ENCODE measurements at places on chromosomes 11 and 22. TPM values are rescaled to one million over a fixed set of nuclear protein-coding genes. Genes with fewer than 3 reads are reported as not detected.

- no peak for DNase-seq
Observed at GRCh38 chr11:31060880-31061279, 308.7 kb downstream of the DCDC1 start.

DNA sequence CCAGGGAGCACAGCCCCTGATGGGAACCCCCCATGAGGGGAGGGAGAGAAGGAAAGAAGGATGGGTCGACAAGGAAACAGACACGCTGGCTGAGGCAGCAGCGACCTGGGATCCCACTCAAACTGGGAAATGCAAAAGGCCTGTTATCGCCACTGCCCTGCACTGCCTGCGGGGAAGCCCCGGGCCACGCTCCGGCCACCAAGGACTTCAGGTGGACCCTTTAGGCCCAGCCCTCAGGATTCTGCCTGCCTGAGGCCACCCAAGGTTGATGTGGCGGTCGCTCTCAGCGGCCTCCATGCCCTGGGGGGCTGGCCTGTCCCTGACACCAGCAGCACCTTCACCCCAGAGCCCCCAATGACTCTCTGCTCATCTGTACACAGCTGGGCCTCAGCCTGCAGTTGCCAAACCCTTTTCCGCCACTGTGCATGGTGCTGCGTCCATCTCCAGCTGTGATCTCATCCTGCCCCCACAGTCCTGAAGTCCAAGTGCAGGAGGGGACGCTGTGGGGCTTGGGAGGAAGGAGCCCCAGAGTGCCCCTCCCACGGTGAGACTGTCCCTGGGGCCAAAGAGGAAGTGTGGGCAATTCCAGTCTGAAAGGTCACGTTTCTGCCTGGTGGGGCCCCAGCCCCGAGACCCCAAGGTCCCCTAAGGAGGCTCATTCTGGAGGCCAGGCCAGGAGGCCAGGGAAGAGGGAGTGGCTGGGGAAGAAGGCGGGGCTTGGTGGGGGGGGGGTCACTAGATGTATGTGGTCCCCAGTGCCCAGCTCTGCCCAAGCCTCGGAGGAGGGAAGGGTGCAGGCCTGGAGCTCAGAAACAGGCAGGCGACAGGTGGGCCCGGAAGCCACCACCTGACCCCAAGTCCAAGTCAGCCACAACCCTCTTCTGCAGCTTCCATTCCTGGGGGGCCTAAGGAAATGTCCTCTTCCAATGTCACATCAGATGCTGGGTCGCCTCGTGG lies 31.6 kb downstream of the OSBPL5 start:
- no peak for DNase-seq

DNA sequence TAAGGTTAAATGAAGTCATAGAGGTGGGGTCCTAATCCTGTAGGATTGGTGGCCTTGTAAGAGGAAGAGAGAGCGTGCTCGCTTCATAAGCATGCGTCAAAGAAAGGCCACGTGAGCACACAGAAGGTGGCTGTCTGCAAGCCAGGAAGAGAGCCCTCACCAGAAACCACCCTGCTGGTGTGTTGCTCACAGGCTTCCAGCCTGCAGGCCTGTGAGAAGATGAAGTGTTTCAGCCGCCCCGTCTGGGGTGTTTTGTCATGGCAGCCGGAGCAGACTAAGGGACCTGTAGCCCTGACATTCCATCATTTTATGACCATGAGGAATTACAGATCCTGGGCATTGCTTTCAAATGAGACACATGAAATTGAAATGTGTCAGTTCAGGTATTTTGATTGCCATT lies 32.4 kb downstream of the AP2A2 start:
- DNase-seq = no peak

DNA sequence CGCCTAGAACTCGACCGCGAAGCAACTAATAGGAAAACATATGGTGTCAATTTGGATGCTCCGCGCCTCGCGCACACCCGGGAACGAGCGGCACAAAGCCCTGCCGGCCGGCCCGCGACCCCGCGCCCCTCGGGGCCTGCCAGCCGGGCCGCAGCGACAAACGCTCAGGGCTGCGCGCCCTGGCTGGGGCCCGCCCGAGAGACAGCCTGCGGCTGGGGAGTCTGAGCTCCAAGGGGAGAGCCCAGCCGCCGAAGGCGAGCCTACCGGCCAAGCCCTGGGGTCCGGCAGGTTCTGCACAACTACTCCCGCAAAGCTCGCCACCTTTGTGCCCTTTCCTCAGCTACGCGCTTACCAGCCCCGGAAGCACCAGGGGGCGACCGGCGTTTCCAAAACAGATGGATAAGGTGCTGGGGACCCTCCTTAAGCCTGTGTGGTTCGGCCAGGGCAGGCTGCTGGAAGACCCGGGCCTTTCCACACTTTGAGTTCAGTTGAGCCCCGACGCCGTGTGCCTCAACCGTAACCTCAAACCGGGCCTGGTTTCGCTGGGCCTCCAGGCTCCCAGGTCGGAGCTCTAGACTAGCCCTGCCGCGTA lies 6.0 kb downstream of the PAX6 start:
- DNase-seq = no peak

GRCh38 chr22:41479671-41480396 lies 10.9 kb downstream of the ACO2 start:
- DNase-seq = no peak

DNA sequence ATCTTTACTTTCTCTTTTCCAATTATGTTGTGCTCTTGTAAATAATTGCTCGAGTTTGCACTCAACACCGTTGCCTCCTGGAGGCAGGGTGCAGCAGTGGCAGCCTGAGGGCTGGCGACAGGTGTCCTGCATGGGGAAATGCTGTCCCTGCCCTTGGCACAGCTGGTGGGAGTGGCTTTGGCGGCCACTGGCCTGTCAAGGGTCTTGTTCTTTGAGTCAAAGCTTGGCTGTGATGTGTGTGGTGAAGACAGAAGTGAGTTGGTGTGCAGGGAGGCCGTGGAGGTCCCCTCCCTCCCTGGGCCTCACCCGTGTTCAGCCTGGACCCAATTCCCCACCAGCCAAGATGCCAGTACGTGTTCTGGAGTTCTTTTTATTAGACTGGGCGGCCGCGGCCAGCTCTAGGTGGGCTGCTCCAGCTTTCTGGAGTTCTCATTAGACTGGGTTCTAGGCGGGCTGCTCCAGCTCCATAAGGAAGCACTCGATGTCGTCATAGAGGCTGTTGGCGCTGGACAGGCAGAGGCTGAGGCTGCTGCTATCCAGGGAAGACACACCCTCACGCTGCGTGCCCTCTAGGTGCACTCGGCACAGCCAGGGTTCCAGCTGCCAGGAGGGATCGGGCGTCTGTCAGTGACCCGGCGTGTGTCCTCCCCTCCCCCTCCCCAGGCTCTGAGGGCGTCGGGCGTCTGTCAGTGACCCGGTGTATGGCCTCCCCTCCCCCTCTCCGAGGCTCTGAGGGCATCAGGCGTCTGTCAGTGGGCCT lies 3.4 kb downstream of the IRF7 start:
- no peak for DNase-seq

DNA sequence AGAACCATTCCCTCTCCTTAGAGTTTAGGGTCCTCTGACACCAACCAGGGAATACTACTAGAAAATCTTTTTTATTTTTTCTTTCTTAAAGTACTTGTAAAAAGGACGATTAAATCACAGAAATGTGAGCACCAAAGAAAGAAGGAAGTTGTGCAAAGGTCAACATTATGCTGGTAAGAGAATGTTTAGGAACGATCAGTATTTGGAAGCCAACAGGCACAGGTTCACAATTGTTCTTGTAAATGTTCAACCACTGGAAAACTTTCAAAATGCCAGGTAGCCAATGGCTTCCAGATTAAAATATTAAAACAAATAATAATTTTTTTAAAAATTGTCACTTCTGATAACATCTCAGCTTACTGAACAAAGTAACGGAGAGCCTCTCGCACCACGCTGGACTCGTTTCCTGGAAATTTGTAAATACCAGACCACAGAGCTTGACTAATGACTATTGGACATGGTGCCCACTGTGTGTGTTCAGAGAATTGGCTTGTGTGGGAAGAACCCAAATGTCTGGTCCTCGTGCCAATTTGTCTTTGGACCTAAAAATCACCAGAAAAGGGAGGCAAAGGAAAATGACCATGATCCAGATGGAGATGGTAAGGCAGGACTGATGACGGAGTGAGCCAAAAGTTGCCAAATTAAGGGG lies 20.8 kb downstream of the COMMD9 start:
- no peak for DNase-seq

DNA sequence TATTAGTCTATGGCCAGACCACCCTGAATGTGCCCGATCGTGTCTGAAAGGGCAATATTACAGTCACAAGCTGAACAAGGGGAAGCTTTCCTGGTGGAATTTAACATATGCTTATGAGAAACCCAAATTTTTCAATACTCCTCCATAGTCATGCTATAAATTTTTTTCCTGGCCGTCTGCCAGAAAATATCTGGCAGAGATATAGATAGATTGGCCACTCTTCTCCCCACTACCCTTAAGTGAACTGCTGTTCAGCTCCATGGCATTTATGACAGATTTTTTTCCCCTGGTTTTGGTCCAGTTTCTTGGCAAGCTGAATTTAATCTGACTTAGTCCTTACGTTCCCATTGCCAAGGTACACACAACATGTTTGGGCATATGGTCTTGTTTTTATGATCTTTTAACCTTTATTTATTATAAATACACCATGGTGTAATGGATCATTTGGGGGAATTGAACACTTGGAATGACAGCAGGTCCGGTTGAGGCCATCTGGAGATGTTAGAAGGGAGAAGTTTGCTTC lies 328.5 kb downstream of the CNTN5 start:
- no peak for DNase-seq

DNA sequence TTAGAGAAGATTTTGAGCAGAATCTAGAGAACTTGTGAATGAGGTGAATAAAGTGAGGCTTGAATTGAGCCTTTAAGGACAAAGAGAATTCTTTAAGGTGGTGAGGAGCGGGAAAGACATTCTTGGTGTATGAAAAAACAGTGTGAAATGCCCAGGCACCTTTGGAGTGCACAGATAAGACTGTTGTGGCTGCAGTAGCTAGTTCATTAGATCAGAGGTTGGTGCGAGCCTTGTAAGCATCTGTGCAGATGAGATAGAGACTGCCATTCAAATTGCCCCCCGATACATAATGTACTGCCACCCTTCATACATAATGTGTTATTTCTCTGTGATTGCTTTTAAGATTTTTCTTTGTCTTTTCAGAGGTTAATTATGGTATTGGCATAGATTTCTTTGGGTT lies 31.3 kb downstream of the ATXN10 start:
- no peak for DNase-seq

- no peak for DNase-seq
Observed at GRCh38 chr11:34300026-34300925, 57.5 kb downstream of the ABTB2 start.

DNA sequence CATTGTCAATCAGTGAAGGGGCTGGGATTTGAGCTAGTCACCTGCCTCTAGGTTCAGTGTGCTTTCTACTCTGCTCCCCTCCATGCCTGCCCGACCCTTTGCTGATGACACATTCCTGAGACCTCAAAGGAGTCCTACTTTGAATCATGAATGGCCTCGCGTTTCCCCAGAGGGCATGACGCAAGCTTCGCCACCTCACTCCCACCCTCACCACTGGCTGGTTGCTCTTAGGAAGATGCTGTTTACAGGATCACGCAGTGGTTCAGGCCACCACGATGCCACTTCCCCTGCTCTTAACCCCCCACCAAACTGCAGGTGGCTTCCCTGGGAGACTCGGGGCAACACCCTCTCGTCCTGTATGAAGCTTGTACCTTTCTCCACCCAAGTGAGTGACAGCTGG lies 62.9 kb upstream of the B3GAT1 start:
- no peak for DNase-seq

- DNase-seq = no peak
Observed at GRCh38 chr11:2808850-2809846, 76.4 kb downstream of the CDKN1C start.

DNA sequence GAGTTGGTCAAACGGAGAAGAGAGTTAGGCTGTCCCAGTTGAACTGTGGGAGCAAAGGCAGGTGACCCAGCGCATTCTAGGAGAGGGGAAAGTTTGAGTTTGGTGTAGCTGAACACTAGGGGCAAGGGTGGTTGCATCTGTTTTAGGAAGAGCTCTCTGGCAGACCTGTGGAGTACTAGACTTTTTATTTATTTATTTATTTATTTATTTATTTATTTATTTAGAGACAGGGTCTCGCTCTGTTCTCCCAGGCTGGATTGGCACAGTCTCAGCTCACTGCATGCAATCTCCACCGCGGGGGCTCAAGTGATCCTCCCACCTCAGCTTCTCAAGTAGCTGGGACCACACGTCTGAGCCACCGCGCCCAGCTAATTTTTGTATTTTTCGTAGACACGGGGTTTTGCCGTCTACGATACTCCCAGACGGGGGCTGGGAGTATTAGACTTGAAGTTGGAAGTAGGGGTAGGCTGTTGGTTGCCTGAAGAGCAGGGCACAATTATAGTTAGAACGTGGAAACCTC lies 950 bp upstream of the ACER3 start:
- DNase-seq = no peak

GRCh38 chr11:207208-207862 lies at the start of the genes BET1L and RIC8A:
TSS of gene BET1L (minus strand) at chr11:207399. CDS start at chr11:207321, 78 bp downstream.
TSS of gene RIC8A (plus strand) at chr11:207708. CDS start at chr11:208855, 1,147 bp downstream.
- DNase-seq = peak; percentile 93

DNA sequence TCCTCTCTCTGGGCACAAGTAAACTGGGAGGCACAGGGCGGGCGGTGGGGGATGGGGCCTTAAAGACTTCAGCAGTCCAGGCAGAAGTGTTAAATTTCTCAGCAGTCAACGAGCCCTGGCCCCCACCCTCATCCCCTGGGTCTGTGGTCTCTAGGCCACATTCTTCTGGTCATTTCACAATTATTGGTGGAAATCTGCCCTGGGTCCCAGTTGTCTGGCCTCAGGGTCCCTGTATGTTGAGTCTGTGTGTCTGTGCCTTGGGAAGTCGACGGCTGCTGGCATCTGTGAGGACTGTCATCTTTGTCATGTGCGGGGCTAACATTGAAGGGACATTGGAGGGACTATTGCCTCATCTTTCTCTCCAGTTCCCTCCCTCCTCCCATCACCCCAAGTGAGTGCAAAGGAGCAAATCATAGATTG lies 1.7 kb downstream of the TSPAN18 start:
- no peak for DNase-seq

DNA sequence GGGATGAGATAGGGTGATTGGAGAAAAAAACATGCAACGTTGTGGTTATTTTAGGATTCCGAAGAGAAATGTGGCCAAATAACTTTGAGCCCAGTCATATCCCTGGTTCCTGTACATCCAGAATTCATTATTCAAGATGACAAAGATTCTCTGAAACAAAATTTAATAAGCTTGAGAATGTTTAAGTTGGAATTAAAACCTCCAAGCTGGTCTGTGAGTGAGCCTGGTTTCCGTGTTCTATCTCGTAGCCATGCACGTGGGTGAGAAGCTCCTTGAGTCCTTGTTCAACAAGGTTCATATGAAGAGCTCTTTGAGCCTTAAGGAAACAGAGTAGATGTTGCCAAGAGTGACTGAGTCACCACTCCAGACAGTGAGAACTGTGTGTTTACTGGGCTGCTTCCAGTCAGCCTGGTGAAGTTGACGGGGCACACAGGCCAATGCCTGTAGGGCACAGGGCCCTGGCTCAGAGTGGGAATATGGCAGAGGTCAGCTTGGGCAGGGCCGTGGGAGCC lies 206.5 kb downstream of the NAV2 start:
- DNase-seq = peak; percentile 46

APOL3 gene
- total RNA-seq = 53.1 TPM

SHANK3 gene
- total RNA-seq = 10.7 TPM

RRM1 gene
- total RNA-seq = 43.3 TPM

OR52N1 gene
- not detected for total RNA-seq

VPREB3 gene
- total RNA-seq = not detected

Measured in thoracic aorta (tissue), 2 donors.